ENCODE measurements at places on chromosomes 5 and 9. TPM values are rescaled to one million over a fixed set of nuclear protein-coding genes. Genes with fewer than 3 reads are reported as not detected.
A peak's percentile ranks its signal among the peaks of the same experiment; 100 is the strongest.

SRP19 gene
- total RNA-seq = 44.4 TPM

DNA sequence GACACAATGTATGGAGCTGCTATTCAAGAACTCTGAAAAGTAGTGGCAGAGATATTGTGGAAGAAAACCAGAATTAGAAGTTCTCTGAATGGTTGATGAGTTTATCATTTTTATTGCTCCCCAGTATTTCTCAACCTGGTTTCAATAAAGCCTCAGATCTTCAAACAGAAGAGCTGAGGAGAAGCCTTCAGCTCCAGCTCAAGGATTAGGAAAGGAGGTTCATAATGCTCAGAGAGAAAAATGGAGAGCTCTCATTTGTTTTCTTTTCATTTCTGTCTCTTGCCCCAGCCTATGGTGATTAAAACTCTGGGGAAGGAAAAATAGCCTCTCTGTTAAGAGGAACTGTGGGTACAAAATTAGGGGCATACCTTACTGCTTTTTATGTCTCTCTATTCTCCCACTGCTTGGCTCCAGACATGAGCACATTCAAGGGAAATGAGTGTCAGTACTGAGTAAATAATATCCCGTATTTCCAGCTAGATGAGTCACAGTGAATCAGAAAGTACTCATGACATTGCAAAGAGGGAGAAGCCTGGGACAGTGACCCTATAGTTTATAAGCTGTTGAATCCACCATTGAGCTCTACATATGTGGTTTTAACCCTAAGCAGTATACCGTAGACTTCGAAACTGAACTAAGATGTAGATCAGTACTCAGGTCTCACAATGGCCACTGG is 138.1 kb downstream of the EMB start:
- H3K36me3 ChIP-seq = no peaks in the 10 kb centered on the region
- H3K4me3 ChIP-seq = no peak overlapping the region
- H3K27ac ChIP-seq = no peak overlapping the region
- H3K27me3 ChIP-seq = no peaks in the 10 kb centered on the region

GRCh38 chr5:79025054-79025472 is 40.0 kb upstream of the ARSB start:
- H3K36me3 ChIP-seq = no peaks in the 10 kb centered on the region
- H3K27me3 ChIP-seq = no peaks in the 10 kb centered on the region
- peak; percentile 66 for DNase-seq
- H3K4me1 ChIP-seq = peaks cover 5% of the 10 kb centered on the region
- H3K27ac ChIP-seq = no peak overlapping the region

ISOC1 gene
- total RNA-seq = 15.9 TPM

DNA sequence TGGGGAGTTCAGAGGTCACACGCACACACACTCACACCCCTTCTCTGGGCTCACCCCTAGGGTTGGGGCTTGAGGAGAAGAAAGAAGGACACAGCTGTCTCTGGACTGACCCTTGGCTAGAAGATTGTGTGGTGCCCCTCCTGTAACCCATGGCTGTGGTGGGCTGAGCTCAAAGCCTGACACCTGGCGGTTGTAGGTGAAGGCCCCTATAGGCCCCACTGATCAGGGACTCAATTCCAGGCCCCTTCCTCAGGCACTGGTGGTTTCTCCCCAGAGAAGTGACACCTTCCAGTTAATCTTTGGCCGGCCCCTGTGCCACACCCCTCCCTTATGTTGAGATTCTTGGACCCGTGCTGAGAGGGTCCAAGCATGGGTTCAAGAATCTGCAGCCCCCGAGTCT is 35.2 kb upstream of the CRB2 start:
- no peak for DNase-seq
- H3K4me3 ChIP-seq = no peak overlapping the region
- H3K36me3 ChIP-seq = no peaks in the 10 kb centered on the region
- no peak overlapping the region for H3K27ac ChIP-seq
- no peaks in the 10 kb centered on the region for H3K27me3 ChIP-seq
- H3K4me1 ChIP-seq = no peaks in the 10 kb centered on the region

HAVCR1 gene
- total RNA-seq = 1.7 TPM

NR6A1 gene
- total RNA-seq = 92.1 TPM

- DNase-seq = no peak
- H3K27me3 ChIP-seq = no peaks in the 10 kb centered on the region
- no peaks in the 10 kb centered on the region for H3K4me1 ChIP-seq
- no peak overlapping the region for H3K27ac ChIP-seq
Measured at GRCh38 chr5:169094586-169095409, 206.1 kb downstream of the SLIT3 start.

DNA sequence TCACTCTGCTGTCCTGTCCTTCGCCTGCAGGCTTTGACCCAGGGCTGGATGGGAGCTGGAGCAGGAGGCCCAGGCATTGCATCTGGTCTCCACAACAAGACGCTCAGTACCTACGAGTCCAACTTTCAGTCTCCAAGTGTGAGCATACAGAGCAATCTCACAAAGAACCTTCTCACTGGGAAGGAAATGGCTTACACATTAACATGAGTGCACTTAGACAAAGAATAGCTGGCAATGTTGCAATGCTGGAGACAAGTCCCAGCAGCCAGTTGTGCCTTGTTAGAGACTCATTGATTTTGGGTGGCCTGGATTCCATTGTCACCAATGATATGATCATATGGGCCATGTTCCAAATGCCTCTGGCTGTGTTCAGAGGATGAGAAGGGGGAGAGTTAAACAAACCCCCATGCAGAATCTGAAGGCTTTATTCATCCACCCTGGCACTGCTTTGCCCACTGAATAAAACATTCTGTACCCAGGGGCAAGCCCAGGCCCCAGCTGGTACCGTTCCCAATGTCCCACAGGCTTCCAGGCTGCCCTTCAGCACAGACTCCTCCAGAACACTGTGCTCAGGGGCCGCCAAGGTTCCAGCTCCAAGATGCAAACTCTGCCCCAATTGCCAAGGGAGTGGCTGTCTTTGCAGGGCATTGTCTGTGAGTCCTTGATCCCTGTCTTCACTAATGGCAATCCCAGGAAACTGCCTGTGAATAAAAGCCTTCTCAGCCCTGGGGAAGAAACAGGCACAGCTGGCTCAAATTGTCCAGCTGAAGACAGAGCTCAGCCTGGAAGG is 185.5 kb downstream of the HSD17B3 start:
- no peaks in the 10 kb centered on the region for H3K27me3 ChIP-seq
- H3K27ac ChIP-seq = peak overlapping the region; percentile 60
- no peak overlapping the region for H3K4me3 ChIP-seq
- DNase-seq = peak; percentile 52
- H3K4me1 ChIP-seq = peaks cover 29% of the 10 kb centered on the region

- no peaks in the 10 kb centered on the region for H3K27me3 ChIP-seq
- H3K4me1 ChIP-seq = peaks cover 10% of the 10 kb centered on the region
- DNase-seq = no peak
- H3K27ac ChIP-seq = no peak overlapping the region
- H3K4me3 ChIP-seq = no peak overlapping the region
Measured at GRCh38 chr9:97851446-97851883, 1.6 kb upstream of the FOXE1 start.

GRCh38 chr9:79976257-79977073 is 404.7 kb downstream of the TLE4 start:
- H3K36me3 ChIP-seq = no peaks in the 10 kb centered on the region
- DNase-seq = no peak
- no peaks in the 10 kb centered on the region for H3K27me3 ChIP-seq
- H3K4me1 ChIP-seq = peaks cover 3% of the 10 kb centered on the region
- H3K27ac ChIP-seq = no peak overlapping the region

LHX3 gene
- total RNA-seq = 0.55 TPM

DOCK2 gene
- 8.9 TPM for total RNA-seq

Measured in testis (tissue), 5 donors.